ENCODE measurements at places on chromosomes 13 and 19.

GRCh38 chr13:95749545-95749944, 72.6 kb downstream of the DNAJC3 start:
- DNase-seq = no peak

- DNase-seq = no peak
Measured at GRCh38 chr19:32129141-32129540, 216.3 kb upstream of the ZNF507 start.

DNA sequence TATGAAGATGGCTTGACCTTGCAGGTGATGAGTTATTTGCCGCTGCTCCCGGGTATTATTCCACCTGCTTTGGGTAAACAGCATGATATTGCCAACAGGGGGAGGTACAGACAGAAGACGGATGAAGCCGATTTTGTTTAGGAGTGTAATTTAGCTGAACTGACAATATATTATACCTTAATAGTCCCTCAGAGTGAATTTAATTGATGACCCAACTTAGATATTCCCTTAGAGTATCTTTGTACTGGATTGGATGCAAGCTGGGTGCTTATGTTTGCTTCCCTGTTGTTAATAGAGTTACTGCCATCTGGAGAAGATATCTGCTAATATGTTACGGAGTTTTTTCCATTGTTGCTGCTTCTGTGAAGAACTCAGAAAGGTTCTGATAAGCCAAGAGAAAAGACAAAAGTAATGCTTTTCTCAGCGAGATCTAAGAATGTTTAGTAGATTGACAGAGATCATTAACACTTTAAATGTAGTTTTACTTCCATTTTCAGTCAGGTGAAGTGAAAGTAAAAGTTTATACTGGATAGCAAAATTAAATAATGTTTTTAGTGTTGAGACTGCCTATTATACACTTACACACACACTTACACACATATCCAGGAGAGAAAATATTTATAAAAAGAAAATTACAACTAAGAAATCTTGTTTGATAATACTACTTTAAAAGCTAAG, 2220.8 kb upstream of the PCDH20 start:
- peak; percentile 70 for DNase-seq

- no peak for DNase-seq
Measured at GRCh38 chr13:103002279-103002678, 63.9 kb downstream of the SLC10A2 start.
